Type B pancreatic cell (in vitro differentiated cells): ENCODE measurements at places on chromosomes 16 and 17. TPM values are rescaled to one million over a fixed set of nuclear protein-coding genes. Genes with fewer than 3 reads are reported as not detected.

DNA sequence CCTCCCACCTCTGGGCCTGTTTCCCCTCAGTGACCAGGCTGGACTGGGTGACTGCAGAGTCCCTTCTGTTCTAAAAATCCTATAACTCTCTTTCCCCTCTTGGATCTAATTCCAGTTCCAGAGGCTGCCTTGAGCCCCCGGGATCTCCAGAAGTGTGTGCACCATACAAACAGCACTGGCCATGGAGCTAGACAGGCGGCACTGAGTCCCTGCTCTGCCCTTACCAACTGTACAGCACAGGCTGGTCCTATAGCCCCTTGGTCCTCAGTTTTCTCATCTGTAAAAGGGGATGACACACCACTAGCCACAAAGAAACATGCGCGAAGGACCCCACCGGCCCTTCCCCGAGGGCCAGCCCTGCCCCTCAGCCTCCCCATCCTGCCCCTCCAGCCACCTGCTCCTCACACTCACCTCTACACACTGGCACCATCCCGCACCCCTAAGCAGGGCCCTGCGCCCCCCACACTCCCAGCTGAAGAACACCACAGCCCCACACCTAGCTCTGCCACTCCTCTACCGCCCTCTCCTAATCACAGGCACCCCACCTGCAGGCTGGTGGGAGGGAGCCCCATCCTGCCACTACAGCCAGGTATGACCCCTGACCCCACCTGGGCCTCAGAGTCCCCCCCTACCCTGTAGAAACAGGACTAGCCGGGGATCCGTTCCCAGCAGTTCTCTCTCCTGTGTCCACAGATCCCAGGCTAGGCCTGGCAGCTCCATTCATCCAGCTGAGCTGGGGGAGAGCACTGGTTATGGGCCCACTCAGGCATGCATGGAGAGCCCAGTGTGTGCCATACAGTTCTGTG, 913 bp upstream of the KRT16 start:
- DNase-seq: no peak
- peaks cover 18% of the 10 kb centered on the region for H3K27me3 ChIP-seq
- no peaks in the 10 kb centered on the region for H3K36me3 ChIP-seq

Gene TERB1
- 0.41 TPM in 1 of 2 replicates, not detected in the other for total RNA-seq

DNA sequence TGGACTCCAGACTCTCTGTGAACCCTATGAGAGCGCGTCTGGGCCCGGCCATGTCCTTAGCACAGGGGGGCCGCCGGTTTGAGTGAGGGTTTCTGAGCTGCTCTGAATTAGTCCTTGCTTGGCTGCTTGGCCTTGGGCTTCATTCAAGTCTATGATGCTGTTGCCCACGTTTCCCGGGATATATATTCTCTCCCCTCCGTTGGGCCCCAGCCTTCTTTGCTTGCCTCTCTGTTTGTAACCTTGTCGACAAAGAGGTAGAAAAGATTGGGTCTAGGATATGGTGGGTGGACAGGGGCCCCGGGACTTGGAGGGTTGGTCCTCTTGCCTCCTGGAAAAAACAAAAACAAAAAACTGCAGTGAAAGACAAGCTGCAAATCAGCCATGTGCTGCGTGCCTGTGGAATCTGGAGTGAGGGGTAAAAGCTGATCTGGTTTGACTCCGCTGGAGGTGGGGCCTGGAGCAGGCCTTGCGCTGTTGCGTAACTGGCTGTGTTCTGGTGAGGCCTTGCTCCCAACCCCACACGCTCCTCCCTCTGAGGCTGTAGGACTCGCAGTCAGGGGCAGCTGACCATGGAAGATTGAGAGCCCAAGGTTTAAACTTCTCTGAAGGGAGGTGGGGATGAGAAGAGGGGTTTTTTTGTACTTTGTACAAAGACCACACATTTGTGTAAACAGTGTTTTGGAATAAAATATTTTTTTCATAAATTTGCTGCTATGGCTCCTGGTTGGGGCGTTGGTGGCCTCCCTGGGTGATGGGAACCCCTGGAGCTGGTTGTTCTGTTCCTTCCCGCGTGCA, 23.1 kb downstream of the STAT5A start:
- peak overlapping the region; percentile 82 for H3K4me3 ChIP-seq
- H3K36me3 ChIP-seq: peaks cover 7% of the 10 kb centered on the region
- H3K4me1 ChIP-seq: peaks cover 16% of the 10 kb centered on the region
- no peak for DNase-seq
- H3K27ac ChIP-seq: peak overlapping the region; percentile 86

Gene KIF18B
- 14.8 and 49.3 TPM in 2 replicates for total RNA-seq

GRCh38 chr17:82386881-82387704, 15.5 kb downstream of the UTS2R start:
- no peak overlapping the region for H3K27ac ChIP-seq
- no peaks in the 10 kb centered on the region for H3K36me3 ChIP-seq
- H3K27me3 ChIP-seq: peaks cover 3% of the 10 kb centered on the region
- H3K4me1 ChIP-seq: peaks cover 6% of the 10 kb centered on the region
- no peak for DNase-seq

GRCh38 chr17:28471531-28472342, 1.7 kb upstream of the SLC13A2 start:
- H3K4me3 ChIP-seq: no peak overlapping the region
- no peaks in the 10 kb centered on the region for H3K36me3 ChIP-seq
- H3K4me1 ChIP-seq: peaks cover 21% of the 10 kb centered on the region
- H3K27me3 ChIP-seq: no peaks in the 10 kb centered on the region
- DNase-seq: no peak

DNA sequence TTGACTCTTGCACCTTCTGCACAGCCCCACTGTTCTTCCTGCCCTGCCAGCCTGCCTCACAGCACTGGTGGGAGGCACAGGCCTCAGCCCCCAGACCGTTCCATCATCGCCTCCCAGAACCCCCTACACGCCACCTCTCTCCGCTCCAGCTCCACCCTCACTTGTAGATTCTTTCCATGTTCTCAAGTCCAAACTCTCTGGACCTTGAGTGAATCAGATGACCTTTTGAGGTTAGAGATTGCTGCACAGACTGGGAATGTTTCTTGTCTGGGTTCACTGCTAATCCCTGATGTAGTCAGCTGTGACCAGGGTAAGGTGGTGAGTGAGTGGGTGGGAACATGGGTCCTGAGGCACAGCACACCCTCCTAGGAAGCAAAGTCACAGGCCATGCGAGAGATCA, 272.4 kb downstream of the IRF8 start:
- H3K4me1 ChIP-seq: peaks cover 3% of the 10 kb centered on the region
- no peak overlapping the region for H3K27ac ChIP-seq
- H3K36me3 ChIP-seq: no peaks in the 10 kb centered on the region
- no peak for DNase-seq
- peaks cover 50% of the 10 kb centered on the region for H3K27me3 ChIP-seq
- H3K4me3 ChIP-seq: no peak overlapping the region

- H3K36me3 ChIP-seq: no peaks in the 10 kb centered on the region
- H3K27me3 ChIP-seq: peaks cover 4% of the 10 kb centered on the region
- no peak for DNase-seq
- peak overlapping the region; percentile 93 for H3K27ac ChIP-seq
- peaks cover 22% of the 10 kb centered on the region for H3K4me1 ChIP-seq
These were observed 1.2 kb downstream of the GRB2 start for GRCh38 chr17:75404223-75404730.

Gene MT1A
- not detected in 2 replicates for total RNA-seq

GRCh38 chr16:82761236-82761635, 134.5 kb downstream of the CDH13 start:
- no peak for DNase-seq
- H3K4me1 ChIP-seq: no peaks in the 10 kb centered on the region
- H3K36me3 ChIP-seq: no peaks in the 10 kb centered on the region
- peaks cover 13% of the 10 kb centered on the region for H3K27me3 ChIP-seq
- H3K27ac ChIP-seq: no peak overlapping the region
- H3K4me3 ChIP-seq: no peak overlapping the region

GRCh38 chr16:6988846-6989245, 343.8 kb upstream of the RBFOX1 start:
- DNase-seq: no peak
- H3K36me3 ChIP-seq: no peaks in the 10 kb centered on the region
- H3K4me3 ChIP-seq: no peak overlapping the region
- H3K27me3 ChIP-seq: no peaks in the 10 kb centered on the region
- no peaks in the 10 kb centered on the region for H3K4me1 ChIP-seq
- H3K27ac ChIP-seq: no peak overlapping the region

GRCh38 chr16:17251496-17251895, 219.3 kb downstream of the XYLT1 start:
- no peaks in the 10 kb centered on the region for H3K27me3 ChIP-seq
- peaks cover 4% of the 10 kb centered on the region for H3K4me1 ChIP-seq

Gene HIC1
- 3.4 and 21.6 TPM in 2 replicates for total RNA-seq

GRCh38 chr16:77221482-77221881, 22.3 kb downstream of the SYCE1L start:
- no peaks in the 10 kb centered on the region for H3K27me3 ChIP-seq
- DNase-seq: no peak
- H3K4me3 ChIP-seq: no peak overlapping the region
- no peak overlapping the region for H3K27ac ChIP-seq
- H3K36me3 ChIP-seq: peaks cover 6% of the 10 kb centered on the region
- no peaks in the 10 kb centered on the region for H3K4me1 ChIP-seq

DNA sequence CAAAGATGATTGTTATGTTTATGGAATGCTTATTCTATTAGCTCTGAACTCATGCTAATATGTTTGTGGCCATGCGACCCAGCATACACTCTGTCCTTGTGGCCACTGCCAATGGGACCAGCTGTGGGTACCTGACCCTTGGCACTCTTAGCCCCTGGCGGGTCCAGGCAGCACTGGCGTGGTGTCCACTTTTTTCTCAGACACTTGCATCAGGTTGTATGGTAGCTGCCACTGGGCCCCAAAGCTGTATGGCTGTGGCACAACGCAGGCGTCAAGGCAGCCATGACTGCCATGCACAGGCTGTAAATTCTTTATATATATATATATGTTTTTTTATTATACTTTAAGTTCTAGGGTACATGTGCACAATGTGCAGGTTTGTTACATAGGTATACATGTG, 12.2 kb upstream of the WNT9B start:
- no peak for DNase-seq
- H3K36me3 ChIP-seq: no peaks in the 10 kb centered on the region
- H3K4me3 ChIP-seq: no peak overlapping the region
- H3K27me3 ChIP-seq: peaks cover 27% of the 10 kb centered on the region
- H3K27ac ChIP-seq: no peak overlapping the region

- H3K4me1 ChIP-seq: peaks cover 21% of the 10 kb centered on the region
- H3K27me3 ChIP-seq: no peaks in the 10 kb centered on the region
- no peak overlapping the region for H3K4me3 ChIP-seq
- H3K36me3 ChIP-seq: no peaks in the 10 kb centered on the region
- no peak overlapping the region for H3K27ac ChIP-seq
- DNase-seq: no peak
These were observed 5.7 kb upstream of the NME1 start for GRCh38 chr17:51147650-51148049.

Gene POLR2A
- 175 and 244 TPM in 2 replicates for total RNA-seq

DNA sequence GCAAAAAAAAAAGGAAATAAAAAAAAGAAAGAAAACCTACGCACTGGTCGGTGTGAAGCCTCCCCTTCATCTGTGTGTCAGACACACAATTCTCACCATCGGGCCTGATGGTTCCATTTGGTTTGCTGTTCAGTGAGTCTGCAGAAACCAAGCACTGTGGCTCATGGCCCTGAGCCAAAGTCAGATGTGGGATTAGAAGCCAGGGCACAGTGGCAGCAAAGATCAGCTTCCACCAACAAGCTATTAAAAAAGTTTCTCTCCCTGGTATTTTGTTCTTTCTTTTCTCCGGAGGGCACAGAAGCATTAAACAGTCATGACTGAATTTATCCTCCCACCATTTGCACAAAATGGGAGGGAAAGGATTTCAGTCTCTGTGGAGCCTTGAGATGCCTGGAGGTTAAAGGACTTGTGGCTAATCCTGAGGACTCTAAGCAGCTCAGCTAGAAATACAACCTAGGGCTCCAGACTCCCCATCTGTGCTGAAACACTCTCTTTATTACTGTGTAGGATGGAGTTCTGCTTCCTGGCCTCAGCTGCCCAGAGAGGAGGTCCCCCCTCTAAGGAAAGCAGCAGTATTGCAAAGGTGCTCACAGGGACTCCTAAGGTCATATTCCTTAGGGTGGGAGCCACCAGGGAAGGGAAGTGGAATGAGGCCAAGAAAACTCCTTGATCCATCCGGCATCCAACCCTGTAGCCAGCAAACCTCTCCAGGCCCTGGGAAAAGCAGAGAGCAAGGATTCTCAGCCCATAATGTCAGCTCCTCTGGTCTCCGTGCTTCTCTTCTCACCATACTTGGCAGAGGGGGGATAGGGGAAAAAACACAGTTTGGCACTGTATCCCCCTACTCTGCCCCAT, 28.2 kb downstream of the SLC39A11 start:
- no peak overlapping the region for H3K4me3 ChIP-seq
- no peaks in the 10 kb centered on the region for H3K27me3 ChIP-seq
- peaks cover 31% of the 10 kb centered on the region for H3K4me1 ChIP-seq
- H3K27ac ChIP-seq: no peak overlapping the region
- no peak for DNase-seq

Gene RASL10B
- 6.4 and 29.4 TPM in 2 replicates for total RNA-seq

Gene NPIPB2
- total RNA-seq: 7.5 and 13.4 TPM in 2 replicates

DNA sequence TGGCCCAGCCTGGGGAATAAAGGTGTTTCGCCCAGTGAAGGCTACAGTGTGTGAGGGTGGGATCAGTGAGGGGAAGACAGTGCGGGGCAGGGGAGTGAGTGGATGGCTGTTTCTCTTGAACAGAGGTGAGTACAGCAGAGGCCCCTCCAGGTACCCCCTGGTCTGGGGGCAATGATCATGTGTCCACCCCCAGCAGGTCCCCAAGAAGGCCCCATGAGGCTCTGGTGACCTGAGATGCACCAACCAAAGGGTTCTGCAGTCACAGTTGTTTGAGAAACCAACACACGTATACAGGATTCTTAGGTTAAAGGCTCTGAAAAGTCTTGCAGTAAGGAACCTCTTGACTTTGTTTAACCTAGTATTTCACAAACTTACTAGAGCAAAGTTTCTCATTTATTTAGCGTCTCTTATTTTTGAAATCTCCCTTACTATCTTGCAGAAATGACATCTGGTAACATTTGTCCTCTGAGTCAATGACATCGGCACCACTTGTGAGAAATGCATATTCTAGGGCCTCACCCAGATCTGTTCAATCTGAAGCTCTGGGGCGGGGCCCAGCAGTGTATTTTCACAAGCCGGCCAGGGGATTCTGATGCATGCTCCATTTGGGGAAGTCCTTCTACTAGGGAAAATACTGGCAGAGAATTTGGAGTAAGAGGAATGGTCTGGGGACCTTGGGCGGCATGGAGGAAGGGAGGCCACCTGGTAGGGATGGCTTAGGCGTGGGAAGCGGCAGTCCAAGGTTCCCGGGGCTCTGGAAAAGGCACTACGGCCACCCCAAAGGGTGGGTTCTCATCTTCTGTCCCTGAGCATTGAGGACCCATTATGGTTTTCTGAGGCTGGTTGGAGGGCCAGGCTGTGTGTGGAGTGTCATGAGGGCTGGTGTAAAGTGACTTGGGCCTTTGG, 217.3 kb downstream of the NTN1 start:
- no peak for DNase-seq
- peak overlapping the region; percentile 80 for H3K4me3 ChIP-seq
- H3K27ac ChIP-seq: peak overlapping the region; percentile 81
- no peaks in the 10 kb centered on the region for H3K36me3 ChIP-seq

GRCh38 chr16:81035975-81036750, 521 bp downstream of the ATMIN start:
- H3K27ac ChIP-seq: peak overlapping the region; percentile 95
- peaks cover 16% of the 10 kb centered on the region for H3K4me1 ChIP-seq
- no peak for DNase-seq
- H3K36me3 ChIP-seq: peaks cover 24% of the 10 kb centered on the region
- H3K4me3 ChIP-seq: peak overlapping the region; percentile 93

Gene OTOP3
- total RNA-seq: 0.80 and 1.3 TPM in 2 replicates
